T47D (cell line): ENCODE measurements at places on chromosomes 7 and 10.

DNA sequence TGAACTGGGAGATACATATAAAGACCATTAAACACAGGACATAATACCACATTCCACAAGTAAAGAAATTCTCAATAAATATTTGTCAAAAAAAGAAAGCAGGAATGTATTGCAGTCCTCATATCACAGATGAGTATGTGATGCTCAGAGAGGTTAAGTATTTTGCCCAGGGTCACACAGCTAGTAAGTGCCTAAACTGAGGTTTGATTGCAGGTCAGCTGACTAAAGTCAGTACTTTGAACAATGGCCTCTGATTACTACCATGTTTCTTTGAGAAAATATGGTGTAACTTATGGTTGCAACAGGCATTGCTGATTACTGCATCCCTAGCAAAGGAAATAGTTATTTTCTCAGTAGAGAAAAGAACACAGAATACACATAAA, 267.1 kb downstream of the ELMO1 start:
- DNase-seq, result no peak

DNA sequence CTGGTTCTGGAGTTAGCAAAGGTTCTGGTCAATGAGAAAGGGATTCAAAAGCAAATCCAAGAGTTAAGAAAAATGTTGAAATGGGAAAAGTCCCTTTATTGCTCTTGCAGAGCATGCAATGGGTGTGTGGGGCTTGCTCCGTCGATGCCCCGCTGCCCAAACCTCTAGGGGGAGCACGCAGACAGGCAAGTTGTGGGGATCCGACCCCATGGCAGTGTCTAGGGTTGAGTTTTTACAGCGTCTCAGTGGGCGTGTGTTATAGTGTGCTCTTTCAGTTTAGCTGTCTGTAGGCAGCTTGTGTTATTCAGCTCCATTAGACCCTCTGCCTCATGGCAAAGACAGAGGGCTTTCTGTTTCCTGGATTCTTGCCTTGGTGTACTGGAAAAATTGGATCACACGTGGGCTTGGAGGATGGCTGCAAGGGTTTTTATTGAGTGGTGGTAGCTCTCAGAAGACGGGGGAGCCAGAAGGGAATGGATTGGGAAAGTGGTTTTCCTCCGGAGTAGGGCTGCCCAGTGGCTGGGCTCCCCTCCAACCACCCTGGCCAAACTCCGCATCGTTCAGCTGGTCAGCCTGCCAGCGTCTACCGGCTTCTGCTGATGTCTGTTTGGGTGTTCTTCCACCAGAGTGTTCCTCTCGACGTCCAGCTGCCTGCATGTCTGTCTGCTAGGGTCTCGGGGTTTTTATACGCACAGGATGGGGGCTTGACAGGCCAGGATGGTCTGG, 102.3 kb upstream of the PLXDC2 start:
- no peak for DNase-seq

DNA sequence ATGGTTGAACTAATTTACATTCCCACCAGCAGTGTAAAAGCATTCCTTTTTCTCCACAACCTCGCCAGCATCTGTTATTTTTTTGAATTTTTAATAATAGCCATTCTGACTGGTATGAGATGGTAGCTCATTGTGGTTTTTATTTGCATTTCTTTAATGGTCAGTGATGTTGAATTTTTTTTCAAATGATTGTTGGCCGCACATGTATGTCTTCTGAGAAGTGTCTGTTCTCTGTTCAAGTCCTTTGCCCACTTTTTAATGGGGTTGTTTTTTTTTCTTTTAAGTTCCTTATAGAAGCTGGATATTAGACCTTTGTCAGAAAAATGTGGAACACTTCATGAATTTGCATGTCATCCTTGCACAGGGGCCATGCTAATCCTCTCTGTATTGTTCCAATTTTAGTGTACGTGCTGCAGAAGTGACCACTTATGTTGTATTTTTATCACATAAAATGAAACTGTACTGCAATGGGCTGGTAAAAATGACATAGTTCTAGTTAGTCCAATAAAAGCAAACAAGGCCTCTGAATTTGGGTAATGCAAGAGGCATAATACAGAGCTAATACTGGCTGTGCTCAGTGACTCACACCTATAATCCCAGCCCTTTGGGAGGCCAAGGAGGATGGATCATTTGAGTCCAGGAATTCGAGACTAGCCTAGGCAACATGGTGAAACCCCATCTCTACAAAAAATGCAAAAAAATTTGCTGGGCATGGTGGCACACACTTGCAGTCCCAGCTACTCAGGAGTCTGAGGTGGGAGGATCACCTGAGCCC, 70.3 kb downstream of the ABI1 start:
- DNase-seq, result no peak

- no peak for DNase-seq
These were observed 203.0 kb downstream of the CNTNAP2 start for GRCh38 chr7:146319629-146320028.

- DNase-seq, result peak; percentile 80
These were observed 863 bp downstream of the ST8SIA6 start for GRCh38 chr10:17453373-17454091.

DNA sequence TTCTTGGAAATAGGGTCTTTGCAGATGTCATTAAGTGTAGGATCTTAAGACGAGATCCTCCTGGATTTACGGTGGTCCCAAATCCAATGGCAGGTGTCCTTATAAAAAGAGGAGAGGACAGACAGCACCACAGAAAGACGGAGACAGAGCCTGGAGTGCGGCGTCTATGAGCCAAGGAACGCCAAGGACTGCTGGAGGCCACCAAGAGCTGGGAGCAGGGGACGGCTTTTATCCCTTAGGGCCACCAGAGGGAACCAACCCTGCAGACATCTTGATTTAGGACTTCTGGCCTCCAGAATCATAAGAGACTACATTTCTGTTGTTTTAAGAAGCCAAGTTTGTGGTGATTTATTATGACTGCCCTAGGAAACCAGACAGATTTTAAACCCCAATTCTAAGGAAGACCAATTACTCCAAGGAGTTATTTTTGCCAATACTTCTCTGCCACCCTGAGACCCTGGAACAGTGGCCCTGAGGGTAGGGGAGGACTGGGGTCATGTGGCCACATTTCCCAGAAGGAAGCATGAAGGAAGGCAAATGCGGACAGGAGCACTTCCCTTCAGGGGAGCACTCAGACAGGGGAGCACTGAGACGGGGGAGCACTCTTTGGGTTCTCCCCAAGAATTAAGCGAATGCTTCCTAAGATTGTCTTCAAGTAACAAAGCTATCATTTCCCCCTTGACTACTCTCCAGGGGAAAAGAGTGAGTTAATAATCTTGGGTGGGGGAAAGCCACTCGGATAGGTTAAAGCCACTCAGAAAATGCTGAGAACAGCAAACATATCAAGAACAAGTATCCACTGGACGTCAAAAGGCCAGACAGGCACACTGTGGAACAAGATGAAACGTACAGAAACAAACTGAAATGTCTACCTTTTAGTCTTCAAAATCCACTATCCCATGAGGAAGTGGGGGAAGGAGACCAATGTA, 67.5 kb downstream of the CHST15 start:
- peak; percentile 52 for DNase-seq

DNA sequence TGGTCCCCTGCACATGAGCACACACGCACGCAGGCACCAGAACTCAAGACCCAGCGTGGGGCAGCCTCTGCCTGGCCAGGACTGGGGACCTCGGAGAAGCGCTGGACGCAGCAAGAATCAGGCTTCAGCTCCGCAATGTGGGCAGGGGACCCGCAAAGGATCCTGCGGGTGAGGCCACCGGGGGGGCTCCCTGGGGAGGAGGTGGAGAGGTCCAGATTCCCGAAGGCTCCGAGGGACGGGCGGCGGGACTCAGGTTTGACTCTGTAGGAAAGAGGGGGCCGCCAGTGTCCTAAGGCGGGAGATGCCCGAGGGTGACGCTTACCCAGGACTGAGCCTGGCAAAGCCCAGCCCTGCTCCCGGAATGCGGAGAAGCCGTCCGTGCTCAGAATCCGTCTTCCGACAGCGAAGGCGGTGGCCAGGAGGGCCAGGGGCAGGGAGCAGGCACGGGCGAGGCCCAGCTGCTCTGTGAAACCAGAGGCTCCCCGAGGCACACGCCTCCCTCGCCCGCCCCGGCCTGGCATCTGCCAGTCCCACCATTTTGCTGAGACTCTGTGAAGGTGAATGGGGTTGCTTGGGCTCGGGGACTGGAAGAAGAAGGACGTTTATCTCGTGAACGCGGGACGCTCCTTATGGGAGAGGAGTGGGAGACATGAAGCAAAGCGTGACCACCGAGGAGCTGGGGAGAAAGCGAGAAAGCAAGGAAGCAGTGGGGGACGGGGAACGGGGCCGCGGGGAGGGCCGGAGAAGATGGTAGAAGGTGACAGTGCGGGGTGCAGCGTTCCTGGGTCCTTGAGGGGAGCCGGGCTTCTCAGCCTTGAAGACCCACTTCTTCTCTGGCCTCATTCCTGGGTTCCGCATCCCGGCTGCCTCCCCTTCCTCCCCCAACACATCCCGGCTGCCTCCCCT, 489.2 kb downstream of the PTPRN2 start:
- no peak for DNase-seq

DNA sequence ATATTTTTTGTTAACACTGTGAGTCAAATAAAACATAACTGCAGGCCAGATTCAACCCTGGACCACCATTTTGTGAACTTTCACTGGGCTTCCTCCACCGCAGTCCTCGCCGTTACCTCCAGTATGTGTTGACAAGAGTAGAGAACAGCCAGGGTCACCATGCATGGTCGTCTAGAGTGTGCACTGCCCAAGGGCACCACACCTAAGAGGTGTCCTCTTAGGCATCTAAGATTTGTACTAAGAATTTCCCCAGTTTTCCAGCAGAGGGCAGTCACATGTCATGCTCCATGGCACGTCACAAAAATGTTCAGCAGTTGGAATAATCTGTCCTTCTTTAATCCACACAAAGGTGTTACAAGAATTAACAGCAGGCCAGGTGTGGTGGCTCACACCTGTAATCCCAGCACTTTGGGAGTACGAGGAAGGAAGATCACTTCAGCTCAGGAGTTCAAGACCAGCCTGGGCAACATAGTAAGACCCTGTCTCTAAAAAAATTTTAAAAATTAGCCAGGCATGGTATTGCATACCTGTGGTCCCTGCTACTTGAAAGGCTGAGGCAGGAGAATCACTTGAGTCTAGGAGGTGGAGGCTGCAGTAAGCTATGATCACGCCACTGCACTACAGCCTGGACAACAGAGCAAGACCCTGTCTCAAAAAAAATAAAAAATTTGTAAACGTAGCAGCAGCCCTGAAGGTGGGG, 71.2 kb upstream of the FOXK1 start:
- peak; percentile 75 for DNase-seq

- DNase-seq, result no peak
These were observed 51.3 kb upstream of the VIPR2 start for GRCh38 chr7:159195946-159196345.

GRCh38 chr10:60714233-60714632, 64.0 kb upstream of the CDK1 start:
- DNase-seq, result no peak

DNA sequence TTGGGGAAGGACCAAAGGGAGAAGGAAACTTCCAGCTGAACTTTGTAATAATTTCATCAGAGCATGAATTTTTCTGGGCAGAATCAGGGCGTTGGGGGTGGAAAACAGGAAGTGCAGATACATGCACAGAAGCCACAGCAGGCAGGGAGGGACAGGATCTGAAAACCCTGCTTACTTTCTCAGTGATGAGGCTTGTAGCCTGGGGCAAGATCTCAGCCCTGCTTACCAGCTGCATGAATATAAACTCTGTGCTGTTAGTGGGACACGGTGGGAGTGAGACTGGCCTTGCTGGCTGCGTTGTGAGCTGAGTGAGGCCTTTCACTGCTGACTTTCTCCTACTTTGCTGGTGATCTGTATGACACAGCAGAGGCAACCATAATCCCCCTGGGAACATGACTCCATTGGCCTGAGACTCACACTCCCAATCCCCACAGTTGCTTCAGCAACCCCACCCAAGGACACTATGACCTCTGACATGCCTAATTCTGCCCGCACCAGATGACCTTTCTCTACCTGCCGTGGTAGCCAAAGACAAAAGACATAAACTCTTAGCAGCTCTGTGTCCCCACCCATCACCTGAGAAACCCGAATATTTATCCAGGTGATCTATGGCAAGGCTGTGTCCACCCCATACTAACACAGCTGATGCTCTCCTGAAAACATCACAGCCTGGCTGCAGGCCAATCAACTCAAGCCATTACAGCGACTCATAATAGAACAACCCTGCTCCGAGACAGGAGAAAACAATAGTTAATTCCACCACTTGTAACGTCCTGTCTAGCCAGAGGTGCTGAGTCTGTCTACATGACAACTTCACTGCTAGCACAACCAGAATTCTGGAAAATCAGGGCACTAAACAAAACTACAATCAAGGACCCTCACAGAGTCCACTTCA, 190.7 kb upstream of the CHRM2 start:
- DNase-seq, result no peak

DNA sequence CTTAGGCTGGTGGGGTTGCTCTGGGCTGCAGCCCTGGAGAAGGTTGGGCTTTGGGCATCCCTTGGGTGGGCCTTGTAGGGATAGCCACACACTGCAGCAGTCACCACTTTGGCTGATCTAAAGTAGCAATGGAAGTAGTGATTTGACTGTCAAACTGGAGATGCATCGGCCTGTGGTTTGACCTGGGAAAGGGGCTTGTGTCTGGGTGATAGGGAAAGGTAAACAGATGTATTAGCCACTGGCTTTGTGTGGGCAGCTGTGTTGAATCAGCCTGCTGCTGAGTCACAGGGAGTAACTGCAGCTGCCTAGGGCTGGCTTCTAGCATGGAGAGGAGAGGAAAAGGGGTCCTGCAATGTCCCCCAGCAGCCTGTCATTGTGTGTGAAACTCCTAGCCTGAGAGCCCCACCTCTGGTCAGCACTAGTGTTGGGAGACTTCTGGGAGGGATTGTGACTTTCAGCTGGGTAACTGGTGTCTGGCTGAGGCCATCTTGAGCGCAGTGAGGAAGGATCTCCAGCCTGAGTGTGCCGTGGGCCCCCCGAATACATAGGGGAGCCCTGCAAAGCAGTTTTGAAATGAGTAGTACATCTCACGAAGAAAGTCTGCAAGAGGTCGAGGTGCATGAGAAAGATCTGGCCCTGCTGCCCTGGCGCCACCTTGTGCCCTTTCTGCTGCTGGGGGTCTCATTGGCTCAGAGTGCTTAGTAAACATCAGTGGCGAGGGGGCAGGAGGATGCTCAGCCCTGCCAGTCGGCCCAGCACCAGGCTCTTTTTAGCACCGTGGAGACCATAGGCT, 117.3 kb downstream of the FANK1 start:
- no peak for DNase-seq

DNA sequence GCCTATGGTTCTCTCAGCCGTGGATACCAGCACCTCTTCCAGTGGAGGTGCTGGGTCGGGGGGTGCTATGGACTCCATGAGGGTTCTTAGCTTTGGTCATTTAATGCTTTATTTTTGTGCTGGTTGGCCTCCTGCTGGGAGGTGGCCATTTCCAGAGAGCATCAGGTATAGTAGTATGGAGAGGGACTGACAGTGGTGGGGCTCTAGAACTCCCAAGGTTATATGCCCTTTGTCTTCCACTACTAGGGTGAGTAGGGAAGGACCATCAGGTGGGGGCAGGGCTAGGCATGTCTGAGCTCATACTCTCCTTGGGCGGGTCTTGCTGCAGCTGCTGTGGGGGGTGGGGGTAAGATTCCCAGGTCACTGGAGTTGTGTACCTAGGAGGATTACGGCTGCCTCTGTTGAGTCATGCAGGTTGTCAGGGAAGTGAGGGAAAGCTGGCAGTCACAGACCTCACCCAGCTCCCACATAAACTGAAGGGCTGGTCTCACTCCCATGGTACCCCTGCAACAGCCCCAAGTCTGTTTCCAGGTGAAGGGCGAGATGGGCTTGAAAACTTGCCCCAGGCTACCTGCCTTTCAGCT, 763.2 kb upstream of the LRRTM3 start:
- DNase-seq, result no peak
